Adrenal gland (tissue), 19 donors: ENCODE measurements at places on chromosomes 4 and X. TPM values are rescaled to one million over a fixed set of nuclear protein-coding genes. Genes with fewer than 3 reads are reported as not detected.

The PABPC4L gene
- polyA plus RNA-seq = 0.24 TPM

The NLGN3 gene
- polyA plus RNA-seq = 15.7 TPM

The UNC5C gene
- 9.6 TPM for polyA plus RNA-seq

The USP51 gene
- 2.0 TPM for polyA plus RNA-seq

The MAGEA2B gene
- polyA plus RNA-seq = not detected

The TMEM154 gene
- polyA plus RNA-seq = 0.10 TPM

The DGKK gene
- polyA plus RNA-seq = 2.3 TPM

The CLGN gene
- polyA plus RNA-seq = 8.2 TPM

The TBX22 gene
- not detected for polyA plus RNA-seq

The RADX gene
- polyA plus RNA-seq = 39.9 TPM

The GABRE gene
- 45.1 TPM for polyA plus RNA-seq

The ARX gene
- not detected for polyA plus RNA-seq

The COL4A6 gene
- polyA plus RNA-seq = 1.1 TPM

GRCh38 chrX:70398899-70399298 lies 24.2 kb upstream of the GDPD2 start:
- DNase-seq = no peak

GRCh38 chr4:188839704-188840103 lies 700.5 kb downstream of the TRIML1 start:
- no peak for DNase-seq

GRCh38 chr4:82217986-82218715 lies 155.6 kb downstream of the HNRNPD start:
- no peak for DNase-seq

DNA sequence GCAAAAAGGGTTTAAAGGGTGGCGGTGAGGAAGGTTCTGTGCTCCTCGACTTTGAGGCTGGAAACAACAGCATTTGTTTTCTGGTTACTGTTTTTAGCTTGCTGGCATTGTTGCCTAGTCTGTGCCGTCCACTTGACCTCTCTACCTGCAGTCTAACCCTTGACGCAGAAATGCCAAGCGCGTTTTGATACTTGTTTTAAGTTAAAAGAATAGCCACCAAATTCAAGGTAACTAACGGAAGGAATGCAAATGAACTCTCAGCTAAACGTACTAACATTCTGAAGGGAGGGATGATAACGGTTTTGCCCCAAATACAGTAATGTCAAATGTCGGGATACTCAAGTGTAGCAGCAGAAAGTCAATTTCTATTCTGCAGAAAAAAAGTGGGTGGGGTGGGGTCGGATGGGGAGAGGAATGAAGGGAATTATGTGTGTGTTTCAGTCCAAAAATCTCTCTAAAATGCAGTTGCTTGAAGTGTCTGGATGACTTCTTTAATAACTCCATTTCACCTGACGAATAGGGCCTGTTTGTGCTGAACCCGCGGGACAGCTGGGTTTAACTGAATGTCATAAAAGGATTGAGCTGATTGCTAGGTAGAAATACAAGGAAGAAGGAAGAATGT lies 3.4 kb upstream of the NKX6-1 start:
- DNase-seq = no peak

DNA sequence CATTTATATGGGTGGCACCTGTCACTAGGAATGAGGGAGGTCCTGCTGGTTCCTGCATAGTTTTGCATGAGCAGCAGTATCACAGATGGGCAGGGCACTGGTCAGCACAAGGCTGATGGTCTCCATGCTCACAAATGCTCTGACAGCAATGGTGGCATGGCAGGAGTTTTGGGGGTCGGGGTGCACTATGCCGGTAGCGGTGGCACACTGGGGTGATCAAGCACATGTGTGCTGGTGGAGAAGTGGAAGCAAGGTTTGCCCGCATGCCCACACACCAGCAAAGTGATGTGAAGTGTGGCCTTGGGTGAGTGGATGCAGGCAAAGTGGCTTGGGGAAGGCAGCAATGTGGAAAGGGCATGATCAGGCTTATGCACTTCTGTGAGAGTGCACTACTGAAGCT lies 60.5 kb upstream of the MAGEE1 start:
- no peak for DNase-seq

GRCh38 chr4:156538651-156539257 lies 432.8 kb downstream of the PDGFC start:
- no peak for DNase-seq

GRCh38 chrX:10508891-10509290 lies 111.5 kb downstream of the MID1 start:
- no peak for DNase-seq

DNA sequence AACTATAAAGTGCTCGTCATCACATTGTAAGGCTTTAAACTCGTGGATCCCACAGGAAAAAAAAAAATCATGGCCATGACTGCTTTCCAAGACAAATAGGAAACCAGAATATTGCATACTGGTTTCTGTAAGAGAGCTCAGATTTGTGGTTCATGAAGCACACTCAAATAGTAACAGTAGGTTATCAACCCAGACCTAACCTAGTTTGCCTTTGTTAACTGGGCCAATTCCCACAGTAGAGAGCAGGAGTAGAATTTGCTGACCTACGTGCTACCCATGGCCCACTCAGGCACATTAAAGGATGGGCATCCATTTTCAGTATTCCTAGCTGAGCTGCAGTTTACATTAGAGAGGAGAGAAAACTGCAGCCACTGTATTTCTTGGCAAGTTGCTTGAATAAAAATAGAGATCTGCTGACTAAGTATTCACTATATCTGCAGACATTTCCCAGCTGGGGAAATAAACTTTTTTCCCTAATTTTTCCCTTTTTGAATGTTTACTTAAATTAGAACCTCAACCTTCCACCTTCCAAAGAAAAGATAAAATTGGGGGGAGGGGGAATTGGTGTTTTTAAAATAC lies 218.5 kb downstream of the SPANXN3 start:
- no peak for DNase-seq

DNA sequence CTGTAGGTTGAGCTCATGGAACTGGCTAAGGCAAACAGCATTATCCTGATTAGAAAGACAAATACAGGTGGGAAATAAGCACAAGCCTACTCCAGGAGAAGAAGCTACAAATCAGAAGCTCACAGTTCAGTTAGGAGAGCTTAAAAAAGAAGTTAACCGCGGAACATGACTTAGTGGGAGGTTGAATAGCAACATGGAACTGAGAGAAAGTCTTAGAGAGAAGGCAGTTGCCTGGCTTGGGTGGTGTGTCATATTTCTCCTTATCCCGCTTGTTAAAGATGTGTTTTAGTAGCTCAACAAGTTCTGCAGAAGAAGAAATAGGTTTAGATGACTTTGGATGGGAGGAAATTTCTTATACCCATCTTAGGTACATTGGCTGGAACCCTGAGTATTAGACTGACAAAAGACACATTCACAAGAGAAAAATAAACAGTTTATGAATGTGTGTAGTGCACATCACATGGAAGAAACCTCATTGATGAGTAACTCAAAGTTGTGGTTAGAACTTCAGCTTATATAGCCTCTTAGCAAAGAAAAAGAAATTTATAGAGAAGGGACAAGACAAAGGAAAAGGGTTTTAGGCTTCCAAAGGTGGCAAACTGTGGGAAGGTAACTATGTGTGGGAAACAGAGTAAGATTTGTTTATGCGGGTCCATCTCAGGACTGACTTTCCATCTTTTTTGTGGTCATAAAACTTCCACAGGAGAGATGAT lies 37.4 kb upstream of the RXFP1 start:
- DNase-seq = no peak

GRCh38 chr4:3339577-3339976 lies 46.8 kb downstream of the RGS12 start:
- no peak for DNase-seq

DNA sequence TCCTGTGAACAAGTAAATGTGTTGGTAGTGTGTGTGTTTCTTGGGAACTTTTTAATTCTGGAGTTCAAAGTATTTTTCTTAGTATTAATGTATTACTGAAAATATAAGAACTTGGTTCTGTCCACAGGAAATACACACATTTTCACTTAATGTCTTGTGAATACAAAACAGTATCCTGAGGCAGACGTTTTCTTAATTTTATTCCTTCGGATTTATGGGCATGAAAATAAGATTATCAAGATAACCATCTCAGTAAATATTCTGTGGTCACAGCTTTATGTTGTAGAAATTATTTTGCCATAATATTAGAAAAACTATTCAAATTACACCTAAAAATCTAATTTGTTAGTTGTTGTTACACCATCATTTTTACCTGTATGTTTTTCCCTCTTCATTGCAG lies 29.8 kb downstream of the NFKB1 start:
- no peak for DNase-seq

DNA sequence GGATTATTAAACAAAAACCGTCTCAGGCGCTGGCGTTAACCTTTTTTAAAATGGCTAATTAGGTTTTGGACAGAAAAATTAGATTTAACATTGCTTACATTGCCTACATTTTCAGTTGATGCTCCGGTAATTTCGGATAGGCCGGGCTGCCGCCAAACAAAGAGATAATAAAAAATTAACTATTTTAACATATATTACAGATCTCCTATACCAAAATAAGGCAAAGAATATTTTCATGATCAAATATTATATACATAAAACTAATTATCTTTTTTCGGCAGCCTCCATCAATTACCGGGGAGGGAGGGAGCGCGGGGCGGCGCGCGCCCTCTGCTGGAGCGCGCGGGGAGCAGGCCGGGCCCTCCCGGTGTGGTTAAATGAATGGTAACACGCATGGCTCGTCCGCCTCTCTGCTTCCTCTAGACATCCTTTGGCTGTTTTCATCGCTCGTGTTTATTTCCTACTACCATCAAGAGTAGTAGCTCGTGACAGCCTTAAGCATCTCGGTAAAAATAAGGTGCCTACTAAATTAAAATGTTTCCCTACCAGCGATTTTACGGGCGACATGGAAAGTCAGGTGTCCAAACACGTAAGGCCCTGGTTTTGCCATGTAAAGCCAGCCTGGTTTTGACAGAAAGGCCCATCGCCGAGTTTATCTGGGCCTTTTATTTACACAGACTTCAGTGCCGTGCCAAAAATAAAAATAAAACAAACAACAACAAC lies 52.4 kb upstream of the TMEM33 start:
- DNase-seq = peak; percentile 74

- no peak for DNase-seq
These were observed 56.5 kb upstream of the ANKRD17 start for GRCh38 chr4:73315091-73315490.

- peak; percentile 31 for DNase-seq
These were observed 65.1 kb upstream of the CCDC160 start for GRCh38 chrX:134171661-134172587.

GRCh38 chr4:10998846-10999245 lies 314.3 kb upstream of the CLNK start:
- no peak for DNase-seq

DNA sequence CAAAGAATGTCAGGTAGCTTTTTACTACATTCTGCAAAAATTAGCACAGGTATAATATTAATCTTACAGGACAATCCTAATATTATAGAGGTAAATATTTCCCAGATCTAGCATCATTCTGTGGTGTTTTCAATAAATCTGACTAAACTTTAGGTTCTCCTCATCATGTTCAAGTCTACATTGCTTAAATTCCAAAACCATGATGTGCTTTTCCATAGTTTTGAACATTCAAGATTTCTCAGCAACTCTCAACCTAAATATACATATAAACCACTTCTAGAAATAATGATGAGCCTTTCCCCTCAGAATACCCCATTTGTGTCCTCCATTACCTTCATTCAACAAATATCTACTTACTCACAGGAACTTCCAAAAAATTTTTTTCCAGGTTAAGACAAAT lies 23.1 kb downstream of the EIF4E start:
- no peak for DNase-seq

- no peak for DNase-seq
These were observed 325.0 kb downstream of the TLL1 start for GRCh38 chr4:166198041-166198440.
